Thoracic aorta (tissue), 2 donors: ENCODE measurements at places on chromosomes 2 and 18. TPM values are rescaled to one million over a fixed set of nuclear protein-coding genes. Genes with fewer than 3 reads are reported as not detected.

DNA sequence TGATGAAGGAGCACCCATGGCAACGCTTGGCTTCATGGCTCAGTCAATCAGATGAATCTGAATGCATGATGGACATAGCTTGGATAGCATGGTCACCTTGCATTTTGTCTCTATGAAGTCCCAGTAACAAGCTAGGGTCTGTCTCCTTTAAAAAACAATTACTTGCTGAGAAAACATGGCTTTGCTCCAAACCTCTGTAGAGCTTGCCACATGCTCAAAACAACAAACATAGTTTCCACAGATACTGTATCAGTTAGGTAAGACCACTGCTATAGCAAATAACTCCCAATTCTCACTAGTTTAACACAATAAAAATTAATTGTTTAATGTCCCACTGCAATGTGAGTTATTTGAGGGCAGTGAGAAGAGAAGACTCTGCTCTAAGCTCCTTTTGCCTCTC, 401.0 kb downstream of the IRS1 start:
- DNase-seq, result no peak
- no peaks in the 10 kb centered on the region for H3K27me3 ChIP-seq
- no peaks in the 10 kb centered on the region for H3K36me3 ChIP-seq

DNA sequence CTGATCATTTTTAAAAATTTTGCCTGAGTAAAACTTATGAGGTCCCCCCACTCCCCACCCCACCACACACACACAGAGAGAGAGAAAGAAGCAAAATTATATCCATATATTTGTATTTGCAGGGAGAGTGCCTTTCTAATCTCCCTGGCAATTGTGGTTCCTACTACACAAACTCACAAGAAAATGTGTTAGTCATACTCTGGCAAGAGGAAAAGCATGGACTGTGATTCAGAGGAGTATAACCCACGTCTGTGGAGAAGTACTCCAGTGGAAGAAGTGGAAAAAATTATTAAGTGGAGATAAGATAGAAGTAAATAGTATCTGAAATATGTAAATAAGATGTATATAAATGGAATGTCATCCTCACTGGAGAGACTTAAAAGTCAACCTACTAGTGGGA, 114.0 kb downstream of the DSEL start:
- H3K4me3 ChIP-seq, result no peak overlapping the region
- no peaks in the 10 kb centered on the region for H3K4me1 ChIP-seq
- H3K36me3 ChIP-seq, result no peaks in the 10 kb centered on the region
- H3K27me3 ChIP-seq, result no peaks in the 10 kb centered on the region
- DNase-seq, result no peak

- no peaks in the 10 kb centered on the region for H3K36me3 ChIP-seq
- no peaks in the 10 kb centered on the region for H3K27me3 ChIP-seq
- H3K4me3 ChIP-seq, result no peak overlapping the region
- peaks cover 12% of the 10 kb centered on the region for H3K4me1 ChIP-seq
- DNase-seq, result no peak
Measured at GRCh38 chr2:26917135-26917836, 53.2 kb upstream of the MAPRE3 start.

DNA sequence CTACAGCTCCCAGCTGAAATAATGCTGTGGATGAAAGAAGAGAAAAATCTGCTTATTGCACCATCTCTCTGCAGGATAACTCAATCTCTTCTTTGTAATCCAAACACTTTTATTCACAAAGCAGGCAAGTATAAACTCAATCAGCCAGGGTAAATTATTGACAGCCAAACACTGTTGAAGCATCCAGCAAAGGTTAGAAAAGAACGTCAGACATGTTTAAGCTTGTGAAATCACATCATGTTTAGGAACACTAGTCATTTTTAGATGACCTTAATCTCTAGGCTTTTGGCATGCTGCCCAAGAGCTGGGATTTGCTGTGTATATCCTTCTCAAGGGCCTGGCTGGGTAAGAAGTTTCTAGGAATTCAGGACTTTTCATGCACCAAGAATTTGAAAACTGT, 1148.1 kb upstream of the FANCL start:
- no peak for DNase-seq
- no peaks in the 10 kb centered on the region for H3K4me1 ChIP-seq
- no peaks in the 10 kb centered on the region for H3K27me3 ChIP-seq

- H3K27ac ChIP-seq, result no peak overlapping the region
- H3K4me3 ChIP-seq, result no peak overlapping the region
- no peaks in the 10 kb centered on the region for H3K27me3 ChIP-seq
- no peaks in the 10 kb centered on the region for H3K36me3 ChIP-seq
- DNase-seq, result no peak
Measured at GRCh38 chr2:239949537-239949936, 75.6 kb downstream of the NDUFA10 start.

GRCh38 chr2:45104429-45104828, 95.2 kb upstream of the SIX2 start:
- no peaks in the 10 kb centered on the region for H3K36me3 ChIP-seq
- H3K4me1 ChIP-seq, result peaks cover 10% of the 10 kb centered on the region
- H3K27me3 ChIP-seq, result no peaks in the 10 kb centered on the region
- no peak overlapping the region for H3K4me3 ChIP-seq

DNA sequence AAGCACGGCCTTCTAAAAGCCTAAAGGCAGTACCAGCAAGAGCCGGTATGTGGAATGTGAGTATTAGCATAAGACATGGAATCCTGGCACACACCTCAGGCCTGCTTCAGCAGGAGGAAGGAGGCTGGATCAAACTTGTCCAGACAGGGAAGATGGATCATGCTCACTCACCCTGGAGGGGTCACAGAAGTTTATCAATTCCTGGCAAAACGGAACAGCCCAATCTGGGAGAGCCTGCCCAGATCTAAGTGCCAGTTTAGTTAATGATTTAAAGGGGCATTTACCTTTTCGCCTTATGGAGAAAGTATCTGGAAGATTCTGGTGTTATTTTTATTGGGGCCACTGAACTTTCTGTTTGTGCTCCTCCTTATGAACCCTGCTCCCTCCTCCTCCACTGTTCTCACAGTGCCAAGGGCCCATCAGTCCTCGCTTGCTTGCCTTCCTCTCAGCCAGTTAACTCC, 58.3 kb upstream of the NFE2L2 start:
- H3K4me3 ChIP-seq, result no peak overlapping the region
- H3K27me3 ChIP-seq, result no peaks in the 10 kb centered on the region
- DNase-seq, result no peak
- no peaks in the 10 kb centered on the region for H3K36me3 ChIP-seq

- no peaks in the 10 kb centered on the region for H3K36me3 ChIP-seq
- H3K27me3 ChIP-seq, result no peaks in the 10 kb centered on the region
- no peak for DNase-seq
- no peak overlapping the region for H3K4me3 ChIP-seq
- H3K4me1 ChIP-seq, result peaks cover 48% of the 10 kb centered on the region
Measured at GRCh38 chr2:237867465-237867864, 8.0 kb downstream of the RAMP1 start.

- H3K4me1 ChIP-seq, result no peaks in the 10 kb centered on the region
- no peak for DNase-seq
- no peak overlapping the region for H3K27ac ChIP-seq
- H3K36me3 ChIP-seq, result no peaks in the 10 kb centered on the region
Measured at GRCh38 chr2:220521551-220521950, 894.1 kb downstream of the SLC4A3 start.

- no peak for DNase-seq
- H3K4me3 ChIP-seq, result no peak overlapping the region
- no peaks in the 10 kb centered on the region for H3K4me1 ChIP-seq
- H3K27ac ChIP-seq, result no peak overlapping the region
Measured at GRCh38 chr2:187594801-187595200, 40.6 kb upstream of the TFPI start.

DNA sequence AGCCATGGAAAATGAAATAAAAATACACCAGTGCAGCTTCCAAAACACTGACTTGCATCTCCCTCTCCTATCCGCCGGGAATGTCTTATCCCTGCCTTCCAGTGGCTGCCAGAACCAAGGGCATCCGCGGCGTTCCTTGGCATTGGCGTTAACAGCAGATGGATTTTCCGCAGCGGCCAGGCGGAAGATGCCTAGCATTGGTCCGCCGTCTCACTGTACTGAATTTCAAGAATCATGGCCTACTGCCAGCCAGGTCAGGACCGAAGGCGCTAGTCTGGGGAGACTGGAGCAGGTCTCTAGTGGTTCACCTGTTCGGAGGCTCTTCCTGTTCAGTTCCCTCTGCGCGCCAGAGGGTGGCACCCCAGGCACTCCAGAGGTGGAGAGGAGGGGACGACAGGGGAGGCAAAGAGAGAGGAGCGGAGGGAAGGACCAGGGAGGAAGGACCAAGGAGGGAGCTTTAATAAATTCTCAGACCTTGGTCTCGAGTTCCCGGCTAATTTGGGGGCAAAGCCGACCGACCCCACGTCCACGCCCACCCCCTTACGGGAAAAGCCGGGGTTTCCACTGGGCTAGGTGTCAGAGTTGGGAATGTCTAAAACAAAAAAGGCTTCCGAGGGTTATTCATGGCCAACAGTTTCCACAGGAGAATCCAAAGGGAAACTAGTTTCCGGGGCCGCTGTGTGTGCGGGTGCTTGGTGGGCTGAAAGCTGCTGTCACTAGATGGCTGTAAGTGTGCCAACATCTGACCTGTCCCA, 3.7 kb upstream of the BCL2L11 start:
- H3K27ac ChIP-seq, result no peak overlapping the region
- DNase-seq, result no peak
- no peaks in the 10 kb centered on the region for H3K36me3 ChIP-seq
- H3K4me3 ChIP-seq, result peak overlapping the region; percentile 86

DNA sequence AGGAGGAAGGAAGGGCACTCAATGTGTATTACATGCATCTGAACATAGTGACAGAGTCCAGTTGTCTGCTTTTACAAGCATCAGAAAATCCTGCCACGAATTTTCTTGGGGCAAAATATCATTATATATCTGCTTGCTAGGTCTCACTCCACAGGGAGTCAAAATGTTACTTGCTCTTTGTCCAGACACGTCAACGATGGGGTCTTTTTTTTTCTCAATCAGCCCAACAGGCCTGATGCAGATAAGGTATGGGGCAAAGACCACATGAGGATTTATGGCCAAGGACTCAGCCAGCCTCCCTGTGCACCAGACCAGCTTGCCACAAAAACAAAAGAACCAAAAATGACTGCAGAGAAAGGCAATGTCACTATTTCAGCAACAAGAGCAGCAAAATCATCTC, 323.4 kb upstream of the PKDCC start:
- no peaks in the 10 kb centered on the region for H3K27me3 ChIP-seq
- no peak for DNase-seq
- H3K4me3 ChIP-seq, result no peak overlapping the region
- no peaks in the 10 kb centered on the region for H3K36me3 ChIP-seq

FER1L5 gene
- not detected for total RNA-seq

BOLL gene
- total RNA-seq, result not detected

SPOPL gene
- total RNA-seq, result 46.3 TPM

CENPA gene
- not detected for total RNA-seq

SDC1 gene
- 3.1 TPM for total RNA-seq

CCDC85A gene
- 4.2 TPM for total RNA-seq
